ENCODE measurements at places on chromosomes 5 and 9.
A peak's percentile ranks its signal among the peaks of the same experiment; 100 is the strongest.

- DNase-seq = no peak
Observed at GRCh38 chr5:54792611-54793404, 192.6 kb downstream of the ESM1 start.

DNA sequence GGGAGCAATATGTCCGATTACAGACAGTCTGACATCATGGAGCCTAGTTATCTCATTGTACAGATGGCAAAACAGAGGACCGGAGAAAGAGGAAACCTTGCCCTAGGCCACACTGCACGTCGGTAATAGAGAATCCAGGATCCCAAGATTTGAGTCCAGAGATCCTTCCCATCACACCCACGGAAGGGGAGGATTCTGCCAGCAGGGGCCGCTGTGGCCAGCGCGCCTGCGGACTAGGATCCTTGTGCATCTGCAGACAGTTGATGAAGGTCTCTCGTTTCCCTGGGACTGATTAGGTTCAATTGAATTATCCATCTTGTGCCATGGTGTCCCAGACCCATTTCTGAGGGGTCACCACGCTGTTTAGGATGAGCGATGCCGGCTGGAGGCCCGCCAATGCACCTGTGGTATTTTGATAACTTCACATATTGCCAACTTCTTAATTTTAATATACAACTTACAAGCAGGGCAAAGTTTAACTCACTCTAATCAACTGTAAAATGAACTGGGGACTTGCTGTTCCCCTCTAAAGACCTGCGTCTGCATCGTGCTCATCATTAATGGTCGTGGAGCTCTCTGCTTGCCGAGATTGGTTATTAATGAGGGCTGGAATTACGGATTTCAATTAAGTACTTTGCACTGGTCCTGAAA, 592.7 kb upstream of the BRINP1 start:
- DNase-seq = peak; percentile 4

DNA sequence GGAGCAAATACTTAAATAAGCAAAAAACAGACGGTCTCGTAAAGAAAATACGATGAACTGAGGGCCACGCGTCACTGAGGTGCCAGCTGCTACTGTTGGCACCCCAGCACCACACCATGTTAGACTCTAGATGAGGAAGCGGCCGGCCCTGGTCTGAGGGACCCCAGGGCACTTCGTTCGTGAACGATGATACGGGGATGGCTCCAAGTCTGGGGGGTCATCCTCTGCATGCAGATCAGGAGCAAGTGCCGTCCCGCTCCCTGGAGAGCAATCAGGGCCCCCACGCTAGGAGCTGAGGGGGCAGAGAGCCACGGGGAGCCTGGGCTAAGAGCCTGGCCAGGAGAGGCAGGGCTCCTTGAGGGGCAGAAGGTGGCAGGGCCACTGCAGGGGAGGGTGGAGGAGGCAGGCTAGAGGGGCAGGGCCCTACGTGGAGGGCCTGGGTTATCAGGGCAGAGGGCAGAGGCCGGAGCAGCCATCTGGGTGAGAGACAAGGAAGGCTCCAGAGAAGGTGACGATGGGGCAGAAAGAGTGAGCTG, 24.1 kb downstream of the SARDH start:
- no peak for DNase-seq

DNA sequence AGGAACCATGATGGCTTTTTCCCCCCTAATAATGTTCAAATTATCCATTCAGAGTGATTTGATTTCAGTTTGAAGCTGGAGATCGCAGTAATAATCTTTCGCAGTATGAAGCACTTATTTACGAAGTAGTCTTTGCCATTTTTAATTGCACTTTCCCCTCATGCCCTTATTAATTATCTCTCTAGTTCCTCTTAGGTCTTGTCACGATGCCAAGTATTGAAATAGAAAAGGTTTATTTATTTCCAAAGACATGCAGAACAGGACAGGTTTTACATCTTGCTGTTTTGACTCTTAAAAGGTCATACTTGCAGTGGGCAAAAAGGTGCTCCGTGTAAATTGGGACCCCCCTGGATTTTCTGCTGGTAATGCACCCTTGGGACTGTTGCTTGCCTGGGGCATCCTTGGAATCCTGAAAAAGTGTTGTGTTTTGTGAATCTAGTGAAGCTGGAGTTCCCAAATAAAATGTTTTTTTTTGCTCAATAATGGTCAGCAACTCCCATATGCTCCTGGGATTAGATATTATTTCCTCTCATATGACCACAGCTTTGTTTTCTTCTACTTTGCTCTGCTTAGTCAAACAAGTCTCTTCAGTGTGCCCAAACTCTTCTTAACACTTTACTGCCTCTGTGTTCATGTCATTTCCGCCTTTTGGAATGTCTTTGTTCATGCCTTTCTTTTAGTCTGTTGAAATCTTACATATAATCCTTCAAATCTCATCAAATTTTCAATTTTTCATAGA, 278.3 kb downstream of the TMEM38B start:
- DNase-seq = no peak

GRCh38 chr9:3880851-3881250, 355.1 kb upstream of the RFX3 start:
- DNase-seq = no peak

- peak; percentile 13 for DNase-seq
Observed at GRCh38 chr9:132163457-132163875, 1.6 kb downstream of the NTNG2 start.

DNA sequence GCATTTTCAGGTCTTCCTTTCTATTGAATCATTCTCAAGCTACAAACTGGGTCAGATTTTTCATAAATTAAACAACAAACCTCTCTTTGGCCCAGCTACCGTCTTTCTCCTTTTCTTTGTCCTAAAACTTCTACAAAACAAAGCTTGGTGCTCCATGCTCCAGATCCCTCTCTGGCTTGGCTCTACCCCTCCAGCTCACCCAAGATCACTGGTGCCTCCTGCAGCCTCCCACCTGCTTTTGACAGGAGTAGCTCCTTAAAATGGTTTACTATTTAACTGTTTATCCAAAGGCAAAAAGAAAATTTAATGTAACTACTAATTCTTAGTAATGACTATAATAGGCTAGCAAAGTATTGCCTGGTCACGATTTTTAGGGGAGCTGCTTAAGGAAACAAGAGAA, 10.7 kb upstream of the SERINC5 start:
- no peak for DNase-seq

- peak; percentile 52 for DNase-seq
Observed at GRCh38 chr5:74149395-74149794, 491.1 kb downstream of the ENC1 start.

DNA sequence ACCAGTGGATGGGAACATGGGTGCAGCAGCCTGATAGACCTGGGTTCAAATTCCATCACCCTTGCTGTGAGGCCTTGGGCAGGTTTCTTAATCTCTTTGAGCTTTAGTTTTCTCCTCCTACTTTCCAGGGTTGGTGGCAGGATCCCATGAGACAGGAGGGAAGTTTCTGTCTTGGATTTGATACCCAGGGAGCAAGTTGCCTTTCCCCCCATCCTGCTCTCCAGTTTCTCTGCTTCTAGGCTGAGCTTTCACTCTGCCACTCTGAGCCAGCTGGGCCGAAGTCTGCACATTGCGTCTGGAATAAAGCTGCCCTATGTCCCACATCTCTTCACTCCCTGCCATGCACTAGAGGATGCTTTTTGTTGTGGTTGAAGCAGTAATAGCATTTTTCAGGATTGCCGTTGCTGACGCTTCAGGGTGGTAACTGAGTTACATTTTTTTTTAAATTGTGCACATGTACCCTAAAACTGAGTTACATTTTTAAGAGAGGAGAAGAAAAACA, 40.5 kb upstream of the ANGPTL2 start:
- no peak for DNase-seq

GRCh38 chr5:171852255-171852681, 66.7 kb downstream of the SMIM23 start:
- peak; percentile 55 for DNase-seq

GRCh38 chr9:134253606-134254205, 72.5 kb upstream of the RXRA start:
- DNase-seq = no peak

GRCh38 chr9:87831159-87831558, 51.5 kb upstream of the SPATA31E1 start:
- no peak for DNase-seq

DNA sequence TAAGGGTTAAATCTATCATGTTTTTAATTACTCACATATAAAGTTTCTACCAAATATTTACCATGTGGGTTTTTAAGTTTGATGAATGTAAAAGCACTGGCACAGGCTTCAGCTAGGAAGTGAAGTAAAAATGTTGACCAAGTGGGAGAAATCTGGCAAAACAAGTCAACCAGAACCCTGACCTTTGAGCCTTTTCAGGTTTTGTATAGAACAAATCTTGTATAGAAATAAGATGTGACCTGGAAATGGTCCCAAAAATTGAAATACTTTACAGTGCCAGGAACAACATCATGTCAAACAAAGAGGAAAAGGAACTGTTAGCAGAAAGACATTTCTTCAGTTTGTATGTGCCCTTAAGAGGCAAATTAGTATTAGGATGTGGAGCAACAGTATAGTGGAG, 137.6 kb downstream of the CCDC192 start:
- DNase-seq = no peak

- no peak for DNase-seq
Observed at GRCh38 chr9:14326264-14326826, 12.4 kb upstream of the NFIB start.

DNA sequence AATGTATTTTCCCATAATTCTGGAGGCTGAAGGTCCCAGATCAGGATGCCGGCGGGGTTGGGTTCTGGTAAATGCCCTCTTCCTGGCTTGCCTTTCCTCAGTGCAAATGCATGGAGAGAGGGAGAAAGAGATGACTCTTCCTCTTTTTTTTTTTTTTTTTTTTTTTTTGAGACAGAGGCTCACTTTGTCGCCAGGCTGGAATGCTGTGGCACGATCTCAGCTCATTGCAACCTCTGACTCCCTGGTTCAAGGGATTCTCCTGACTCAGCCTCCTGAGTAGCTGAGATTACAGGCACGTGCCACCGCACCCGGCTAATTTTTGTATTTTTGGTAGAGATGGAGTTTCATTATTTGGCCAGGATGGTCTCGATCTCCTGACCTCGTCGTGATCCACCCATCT, 300.0 kb upstream of the TAS2R1 start:
- no peak for DNase-seq

GRCh38 chr5:68419637-68420452, 204.3 kb downstream of the PIK3R1 start:
- peak; percentile 81 for DNase-seq

DNA sequence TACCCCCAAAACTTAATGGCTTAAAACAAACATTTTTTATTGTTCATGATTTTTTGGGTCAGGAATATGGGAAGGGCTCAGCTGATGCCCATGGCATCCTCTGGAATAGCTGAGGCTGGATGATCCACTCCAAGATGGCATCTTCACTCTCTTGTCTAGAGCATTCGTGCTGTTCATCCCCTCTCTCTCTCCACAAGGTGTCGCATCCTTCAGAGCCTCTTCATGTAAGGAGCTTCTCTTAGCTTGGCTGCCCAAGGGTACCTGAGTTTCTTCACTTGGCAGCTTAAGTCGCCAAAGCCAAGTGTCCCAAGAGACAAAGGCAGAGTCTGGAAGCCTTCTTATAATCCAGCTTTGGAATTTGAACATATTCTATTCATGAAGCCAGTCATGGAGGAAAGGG, 294.7 kb downstream of the CHSY3 start:
- no peak for DNase-seq

- peak; percentile 3 for DNase-seq
Observed at GRCh38 chr9:91245431-91246313, 116.0 kb downstream of the AUH start.

DNA sequence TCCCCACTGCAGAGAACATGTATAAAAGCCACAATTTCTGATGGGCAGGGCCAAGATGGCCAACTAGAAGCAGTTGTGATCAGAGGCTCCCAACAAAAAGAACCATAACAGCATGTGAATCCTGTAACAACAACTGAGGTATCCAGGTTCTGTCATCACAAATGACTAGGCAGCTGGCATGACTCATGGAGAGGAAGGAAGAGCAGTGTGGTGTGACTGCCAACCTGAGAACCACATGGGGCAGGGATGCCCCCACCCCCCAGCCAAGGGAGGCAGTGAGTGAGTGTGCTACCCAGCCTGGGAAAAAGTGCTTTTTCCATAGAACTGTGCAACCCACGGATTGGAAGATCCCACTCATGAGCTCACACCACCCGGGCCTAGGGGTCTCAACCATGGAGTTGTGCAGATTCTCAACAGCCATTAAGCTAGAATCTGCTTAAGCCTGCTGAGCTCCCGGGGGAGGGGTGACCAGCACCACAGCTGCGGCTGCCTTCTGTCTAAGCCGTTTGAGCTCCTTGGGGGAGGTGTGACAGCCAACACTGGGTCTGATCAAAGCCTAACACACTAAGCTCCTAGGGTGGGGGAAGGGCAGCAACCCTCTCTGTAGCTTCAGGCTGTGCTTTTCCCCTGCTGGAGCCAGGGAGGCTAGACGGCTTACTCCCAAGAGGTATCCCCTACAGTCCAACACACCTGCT, 80.1 kb upstream of the DMAC1 start:
- DNase-seq = no peak

DNA sequence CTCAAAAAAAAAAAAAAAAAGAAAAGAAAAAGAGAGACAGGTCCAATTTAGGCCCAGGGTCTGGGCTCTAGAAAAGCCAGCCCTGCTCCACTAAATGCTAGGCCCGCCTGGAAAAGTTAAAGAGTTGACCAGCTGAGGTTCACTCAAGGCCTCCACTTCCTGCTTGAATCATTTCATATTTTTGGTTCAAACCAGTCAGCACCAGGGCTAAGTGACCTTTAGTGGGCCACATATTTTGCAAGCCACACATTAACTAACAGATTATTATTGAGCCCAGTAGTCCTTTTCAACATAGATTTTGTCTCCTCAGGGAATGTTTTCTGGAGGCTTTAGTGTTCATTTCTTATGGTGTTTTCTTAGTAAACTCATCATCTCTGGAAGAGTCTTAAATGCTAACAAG, 156.6 kb downstream of the TLR4 start:
- no peak for DNase-seq

DNA sequence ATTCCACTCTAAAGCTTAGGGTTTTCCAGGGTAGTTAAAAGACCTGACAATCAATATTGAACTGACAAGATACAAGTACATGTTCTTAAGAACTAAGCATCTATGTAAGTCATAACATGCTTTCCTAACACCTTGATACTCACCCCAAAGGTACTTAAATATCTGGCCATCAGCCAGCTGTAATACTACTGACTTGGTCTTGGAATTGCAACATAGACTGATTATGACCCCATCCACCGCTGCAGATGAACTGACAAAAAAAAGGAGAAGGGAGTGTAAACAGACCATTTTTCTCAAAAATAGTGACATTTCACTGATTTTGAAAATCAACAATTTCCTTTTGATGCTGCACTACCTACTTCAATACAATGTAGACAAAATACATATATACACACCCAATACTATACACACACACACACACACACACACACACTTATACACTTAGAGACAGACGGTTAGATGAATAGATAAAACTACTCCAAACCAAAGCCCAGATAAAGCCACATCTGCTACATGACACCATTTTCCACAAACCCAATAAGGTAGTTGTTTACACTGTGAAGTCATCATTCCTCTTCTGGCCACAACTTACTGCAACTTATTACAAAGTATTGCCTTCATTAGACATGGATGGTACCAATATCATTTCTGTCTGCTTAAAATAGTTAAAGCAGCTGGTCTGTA, 30.4 kb downstream of the ELP1 start:
- DNase-seq = no peak

- DNase-seq = peak; percentile 9
Observed at GRCh38 chr5:78360924-78361630, 660 bp downstream of the SCAMP1 start.
